T-helper 17 cell (primary cell): ENCODE measurements at places on chromosomes 2 and 18.

DNA sequence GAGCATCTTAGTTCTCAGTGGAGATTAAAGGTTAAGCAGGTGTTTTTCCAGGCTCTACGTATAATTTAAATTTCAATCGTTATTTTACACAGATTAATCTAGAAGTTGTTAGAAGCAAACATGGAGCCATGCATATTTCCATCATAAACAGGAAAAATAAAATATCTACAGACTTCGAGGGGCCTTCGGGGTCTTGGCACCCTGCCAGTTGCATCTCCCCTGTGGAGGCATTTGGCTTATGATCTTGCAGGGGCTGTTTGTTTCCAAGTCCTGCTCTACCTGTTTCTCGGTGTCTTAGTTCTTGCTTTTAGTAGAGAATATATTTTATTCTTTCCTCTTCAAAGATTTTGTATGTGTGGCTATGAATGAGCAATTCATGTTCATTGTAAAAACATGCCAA is 67.2 kb upstream of the FAM136A start:
- DNase-seq = no peak

DNA sequence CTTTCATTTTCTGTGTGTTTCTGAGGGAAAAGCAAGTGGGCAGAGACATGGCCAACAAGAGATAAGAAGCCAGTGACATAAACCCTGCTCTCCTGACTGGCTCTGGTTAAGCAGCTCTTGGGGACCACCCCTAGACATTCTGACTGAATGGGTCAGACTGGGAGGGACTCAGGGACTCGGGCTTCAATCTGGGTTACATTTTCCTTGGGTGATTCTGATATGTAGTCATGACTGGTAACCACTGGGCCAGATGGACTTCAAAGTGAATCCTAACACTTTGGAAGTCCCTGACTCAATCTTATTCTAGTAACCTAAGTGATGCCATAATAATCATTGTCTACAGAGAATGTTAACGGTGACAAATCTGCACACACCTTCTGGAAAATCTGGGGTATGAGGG is 397.8 kb downstream of the NBAS start:
- no peak for DNase-seq

DNA sequence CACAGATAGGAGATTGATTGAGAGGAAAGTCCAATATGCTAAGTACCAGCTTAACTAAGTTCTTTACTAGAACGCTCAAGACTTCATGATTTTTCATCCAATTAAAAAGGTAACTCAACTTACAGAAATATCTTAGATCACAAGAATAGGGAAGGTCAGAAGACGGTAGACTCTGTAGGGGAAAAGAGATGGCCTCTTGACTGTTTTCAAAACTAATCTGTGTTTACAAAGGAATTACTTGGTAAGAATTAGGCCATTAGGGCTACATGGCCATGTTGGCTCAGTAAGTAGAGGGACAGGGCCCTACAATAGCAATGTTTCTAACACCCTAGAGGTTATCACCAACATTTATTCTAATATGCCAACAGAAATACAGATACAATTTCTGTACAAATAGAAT is 172.7 kb upstream of the ZFP36L2 start:
- no peak for DNase-seq

DNA sequence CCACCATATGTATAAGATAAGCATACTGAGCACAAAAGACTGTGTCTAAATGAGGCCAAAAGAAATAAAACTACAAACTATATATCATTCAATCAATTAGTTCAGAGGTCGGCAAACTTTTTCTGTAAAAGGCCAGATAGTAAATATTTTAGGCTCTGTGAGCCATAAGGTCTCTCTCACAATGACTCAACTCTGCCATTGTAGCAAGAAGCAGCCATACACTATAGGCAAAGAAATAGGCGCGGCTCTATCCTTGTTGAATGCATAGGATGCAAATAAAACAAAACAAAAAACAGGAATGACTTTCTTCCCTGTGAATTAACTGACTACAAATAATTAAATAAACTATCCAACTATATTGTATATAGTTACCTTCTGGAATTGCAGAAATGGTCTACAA is 8.6 kb upstream of the CCDC88A start:
- no peak for DNase-seq

DNA sequence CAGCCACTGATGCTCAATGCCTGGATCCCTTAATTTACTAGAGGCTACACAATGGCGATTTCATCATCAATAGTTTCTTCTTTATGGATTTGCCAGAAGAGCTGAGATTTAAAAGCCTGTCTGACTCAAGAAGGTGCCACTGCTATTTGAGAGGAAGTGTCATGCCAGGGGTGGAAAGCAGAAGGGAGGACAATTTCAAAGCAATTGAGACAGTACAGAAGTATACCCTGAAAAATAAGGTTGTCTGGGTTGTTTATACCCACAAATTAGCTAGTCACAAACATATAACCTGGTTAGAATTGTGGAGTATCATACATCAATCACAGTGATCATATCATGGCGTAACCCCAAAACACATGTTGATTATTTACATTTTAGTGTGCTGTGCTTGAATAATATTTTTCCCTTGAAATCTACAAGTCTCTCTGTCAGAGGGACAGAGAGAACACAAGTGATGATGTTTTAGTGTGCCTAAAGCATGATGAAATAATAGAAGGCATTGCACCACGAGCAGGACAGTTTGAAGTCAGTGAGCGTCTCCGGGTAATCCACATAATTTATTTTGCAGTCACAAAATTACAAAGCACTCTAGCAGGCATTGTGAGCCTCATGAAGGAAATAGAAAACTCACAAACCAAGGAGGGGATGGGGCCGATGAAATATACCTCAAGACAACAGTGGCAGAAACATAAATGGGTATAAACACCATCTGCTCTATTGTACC is 312.2 kb upstream of the SPRED2 start:
- no peak for DNase-seq

GRCh38 chr2:199738727-199739412 is 112.1 kb downstream of the FTCDNL1 start:
- no peak for DNase-seq

DNA sequence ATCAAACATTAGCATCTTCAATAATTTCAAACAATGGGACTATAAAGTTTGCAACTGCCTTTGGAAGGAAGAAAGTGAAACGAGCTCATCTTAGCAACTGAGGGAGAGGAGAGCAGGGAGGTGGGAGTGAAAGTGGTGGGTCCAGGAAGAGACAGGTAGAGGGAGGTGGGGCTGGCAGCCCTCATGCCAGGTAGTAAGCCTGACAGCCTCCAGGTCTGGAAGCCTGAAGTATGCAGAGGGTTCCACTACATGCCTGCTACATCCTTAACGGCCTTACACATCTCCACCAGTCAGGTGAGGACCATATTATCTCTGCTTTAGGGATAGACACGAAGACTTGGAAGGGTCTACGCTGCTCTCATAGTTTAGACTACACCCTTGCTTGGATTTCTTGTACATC is 201.1 kb upstream of the TWIST2 start:
- no peak for DNase-seq

GRCh38 chr2:172211512-172211911 is 108.8 kb upstream of the DLX2 start:
- no peak for DNase-seq

- no peak for DNase-seq
These were observed 142.0 kb downstream of the PRKCE start for GRCh38 chr2:45793305-45793962.

- DNase-seq = no peak
These were observed 109.6 kb upstream of the SLC14A2 start for GRCh38 chr18:45505497-45506206.

GRCh38 chr2:105081006-105081601 is 43.2 kb downstream of the MRPS9 start:
- no peak for DNase-seq

DNA sequence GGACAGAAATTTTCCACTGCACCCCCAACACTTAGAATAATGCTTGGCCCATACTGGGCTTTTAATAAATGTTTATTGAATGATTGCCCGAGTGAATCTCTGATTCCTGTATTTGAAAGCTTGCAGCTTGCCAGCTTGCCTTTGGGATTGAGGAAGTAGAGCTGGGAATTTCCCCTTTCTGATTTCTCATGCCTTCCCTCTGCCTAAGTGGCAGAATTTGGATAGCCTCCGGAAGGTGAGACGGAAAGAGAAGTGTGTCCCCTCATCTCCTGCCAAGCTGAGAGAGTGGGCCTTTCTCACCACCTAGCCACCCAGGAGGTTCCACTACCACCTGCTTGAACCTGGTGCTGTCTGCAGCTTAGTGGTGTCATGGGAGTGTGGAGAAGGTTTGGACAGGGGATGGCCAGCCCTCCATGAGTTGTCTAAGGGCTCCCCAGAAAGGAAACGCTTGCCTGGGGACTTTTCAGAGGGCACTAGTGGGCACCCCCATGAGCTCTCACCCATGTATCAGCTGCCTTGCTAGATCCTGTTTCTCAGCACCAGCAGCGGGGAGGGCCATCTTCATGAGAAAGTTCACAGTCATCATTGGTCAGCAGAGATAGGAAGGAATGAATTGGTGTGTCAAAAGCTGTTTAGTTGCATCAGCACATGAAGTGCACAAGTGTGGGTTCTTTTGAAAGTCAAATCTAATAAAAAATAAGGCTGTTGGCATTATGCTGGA is 8.6 kb upstream of the NCOA1 start:
- DNase-seq = no peak

DNA sequence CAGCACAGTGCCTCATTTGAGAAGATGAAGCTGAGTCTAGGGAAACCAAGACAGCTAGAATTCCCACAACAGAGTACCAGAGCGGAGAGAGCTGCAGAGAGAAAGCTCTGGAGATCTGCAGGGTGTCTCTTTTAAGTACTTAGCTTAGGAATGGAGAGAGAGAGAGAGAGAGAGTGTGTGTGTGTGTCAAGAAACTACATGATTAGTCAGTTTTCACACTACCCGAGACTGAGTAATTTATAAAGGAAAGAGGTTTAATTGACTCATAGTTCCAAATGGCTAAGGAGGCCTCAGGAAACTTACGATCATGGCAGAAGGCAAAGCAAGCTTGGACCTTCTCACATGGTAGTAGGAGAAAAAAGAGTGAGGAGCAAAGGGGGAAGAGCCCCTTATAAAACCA is 64.0 kb downstream of the HIBCH start:
- DNase-seq = no peak

- no peak for DNase-seq
These were observed 25.3 kb downstream of the CRIM1 start for GRCh38 chr2:36380624-36381481.

- DNase-seq = no peak
These were observed 51.9 kb downstream of the PTPRM start for GRCh38 chr18:7618891-7619442.
